Left renal pelvis (tissue), 4 donors: ENCODE measurements at places on chromosomes 5 and 9. TPM values are rescaled to one million over a fixed set of nuclear protein-coding genes. Genes with fewer than 3 reads are reported as not detected.

GRCh38 chr5:135340568-135340967, 58.5 kb downstream of the MACROH2A1 start:
- DNase-seq: no peak

- DNase-seq: no peak
These were observed 254.2 kb upstream of the GRIA1 start for GRCh38 chr5:153236319-153236718.

- DNase-seq: no peak
These were observed 1022.5 kb upstream of the DMAC1 start for GRCh38 chr9:8821910-8822666.

DNA sequence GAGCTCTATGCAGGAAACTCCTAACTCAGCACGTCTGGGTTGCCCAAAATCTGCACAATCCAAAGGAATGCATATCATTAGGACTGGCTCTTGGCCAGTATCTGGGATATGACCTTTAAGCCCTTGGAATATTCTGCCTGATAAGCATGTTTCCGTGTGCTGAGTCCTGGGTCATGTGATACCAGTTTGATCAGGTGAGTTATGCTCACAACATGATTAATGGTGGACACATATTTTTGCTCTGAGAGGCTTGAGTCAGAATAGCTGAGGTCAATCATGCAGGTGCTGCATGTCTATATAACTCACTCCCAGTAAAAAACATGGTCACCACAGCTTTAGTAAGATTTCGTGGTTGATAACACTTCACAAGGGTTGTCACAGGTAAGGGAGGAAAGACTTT, 408.8 kb downstream of the YTHDC2 start:
- DNase-seq: no peak

GRCh38 chr5:132325691-132326090, 31.5 kb downstream of the SLC22A4 start:
- DNase-seq: no peak

DNA sequence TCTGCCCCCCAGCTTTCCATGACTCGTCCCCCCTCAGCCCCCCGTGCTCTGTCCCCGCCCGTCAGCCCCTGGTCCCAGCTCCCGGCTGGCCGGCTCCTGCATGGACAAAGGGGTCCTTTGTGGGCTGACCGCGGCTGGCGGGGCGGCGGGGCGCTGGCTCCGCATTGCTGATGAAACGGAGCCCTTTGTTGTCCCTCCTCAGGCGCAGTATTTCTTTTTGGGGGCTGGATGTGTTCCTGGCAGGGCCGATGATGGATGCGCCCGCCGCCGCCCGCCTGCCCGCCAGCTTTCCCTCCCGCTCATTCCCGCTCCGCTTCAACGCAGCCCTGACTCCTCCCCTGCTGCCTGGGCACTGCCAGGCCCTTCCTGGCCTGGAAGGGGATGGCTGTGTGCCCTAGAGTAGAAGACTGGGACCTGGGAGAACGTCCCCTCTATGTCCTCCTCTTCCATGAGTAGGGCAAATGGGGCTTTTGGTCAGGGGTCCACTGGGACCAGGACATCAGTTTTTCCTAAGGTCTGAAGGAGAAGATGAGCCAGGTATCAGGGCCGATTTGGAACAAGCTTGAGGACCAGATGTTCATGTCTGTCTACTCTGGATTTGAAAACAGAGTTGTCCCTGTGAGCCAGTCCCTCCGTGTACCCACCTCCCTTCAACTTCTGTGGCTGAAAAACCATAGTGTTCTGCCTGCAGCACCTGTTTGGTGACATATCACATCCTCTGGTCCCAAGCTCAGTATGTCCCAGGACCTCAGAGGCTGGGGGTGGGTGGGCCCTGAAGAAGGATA, 29.0 kb downstream of the CXXC5 start:
- DNase-seq: no peak

DNA sequence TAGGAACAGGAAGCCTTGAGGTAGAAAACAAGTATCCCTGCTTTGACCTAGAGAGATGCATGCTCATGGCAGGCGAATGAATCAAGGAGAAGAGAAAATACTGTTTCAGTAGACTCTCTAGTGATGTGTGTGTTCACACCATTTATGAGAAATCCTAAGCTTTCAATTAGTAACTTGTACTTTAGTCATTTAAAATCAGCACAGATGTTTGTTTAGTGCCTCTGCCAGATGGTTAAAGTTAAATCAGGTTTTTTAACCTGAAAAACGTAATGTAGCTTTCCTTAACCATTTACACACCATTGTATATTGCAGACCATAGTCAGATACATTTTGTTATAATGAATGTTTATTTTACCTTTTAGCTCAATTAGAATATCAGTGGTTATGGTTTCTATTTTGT, 5.0 kb downstream of the TJP2 start:
- DNase-seq: no peak

DNA sequence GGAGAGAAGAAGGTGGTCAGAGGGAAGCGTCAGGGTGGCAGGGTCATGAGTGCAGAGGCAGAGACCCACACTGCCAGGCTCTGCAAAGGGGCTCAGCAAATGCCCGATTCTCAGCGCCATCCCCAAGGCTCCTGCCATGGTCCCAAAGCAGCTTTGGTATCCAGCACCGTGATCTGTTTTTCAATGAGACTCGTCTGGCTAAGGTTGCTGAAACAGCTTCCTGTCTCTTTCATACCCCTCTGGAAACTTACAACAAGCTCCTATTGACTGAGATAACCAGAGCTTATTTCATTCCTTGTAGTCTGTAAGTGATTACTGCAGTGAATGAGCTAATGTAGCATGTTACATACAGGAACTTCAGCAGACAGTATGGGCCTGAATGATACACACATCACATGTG, 568.6 kb upstream of the DAP start:
- no peak for DNase-seq

- no peak for DNase-seq
These were observed 1.7 kb downstream of the ASB6 start for GRCh38 chr9:129640086-129640870.

- DNase-seq: no peak
These were observed 15.2 kb upstream of the LHX3 start for GRCh38 chr9:136220017-136220729.

GRCh38 chr5:56003179-56003578, 8.4 kb upstream of the IL6ST start:
- DNase-seq: no peak

GRCh38 chr5:68037546-68037945, 178.0 kb upstream of the PIK3R1 start:
- no peak for DNase-seq

DNA sequence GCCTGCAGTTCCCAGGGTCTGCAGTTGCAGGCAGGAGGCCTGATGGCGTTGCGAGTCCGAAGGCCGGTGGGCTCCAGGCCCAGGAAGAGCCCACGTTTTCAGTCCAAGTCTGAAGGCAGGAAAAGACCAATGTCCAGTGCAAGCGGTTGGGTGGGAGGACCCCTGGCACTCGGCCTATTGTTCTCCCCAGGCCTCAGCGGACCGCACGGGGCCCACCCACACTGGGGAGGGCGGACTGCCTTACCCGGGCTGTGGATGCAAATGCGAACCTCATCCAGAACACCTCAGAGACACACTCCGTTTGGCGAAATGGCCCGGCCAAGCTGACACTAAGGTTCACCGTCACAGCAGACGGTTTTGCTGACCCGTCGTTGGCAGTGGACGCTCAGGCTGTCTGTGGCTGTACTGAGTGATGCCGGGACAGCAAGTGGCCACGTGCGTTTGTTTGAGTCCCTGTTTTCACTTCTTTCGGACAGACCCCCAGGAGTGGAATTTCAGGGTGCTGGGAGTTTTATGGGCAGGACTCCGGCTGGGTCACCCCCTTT, 10.2 kb upstream of the SEC16A start:
- DNase-seq: no peak

GRCh38 chr5:170266570-170267381, 30.8 kb downstream of the LCP2 start:
- DNase-seq: no peak

GRCh38 chr5:144336191-144336961, 165.7 kb downstream of the KCTD16 start:
- no peak for DNase-seq

DNA sequence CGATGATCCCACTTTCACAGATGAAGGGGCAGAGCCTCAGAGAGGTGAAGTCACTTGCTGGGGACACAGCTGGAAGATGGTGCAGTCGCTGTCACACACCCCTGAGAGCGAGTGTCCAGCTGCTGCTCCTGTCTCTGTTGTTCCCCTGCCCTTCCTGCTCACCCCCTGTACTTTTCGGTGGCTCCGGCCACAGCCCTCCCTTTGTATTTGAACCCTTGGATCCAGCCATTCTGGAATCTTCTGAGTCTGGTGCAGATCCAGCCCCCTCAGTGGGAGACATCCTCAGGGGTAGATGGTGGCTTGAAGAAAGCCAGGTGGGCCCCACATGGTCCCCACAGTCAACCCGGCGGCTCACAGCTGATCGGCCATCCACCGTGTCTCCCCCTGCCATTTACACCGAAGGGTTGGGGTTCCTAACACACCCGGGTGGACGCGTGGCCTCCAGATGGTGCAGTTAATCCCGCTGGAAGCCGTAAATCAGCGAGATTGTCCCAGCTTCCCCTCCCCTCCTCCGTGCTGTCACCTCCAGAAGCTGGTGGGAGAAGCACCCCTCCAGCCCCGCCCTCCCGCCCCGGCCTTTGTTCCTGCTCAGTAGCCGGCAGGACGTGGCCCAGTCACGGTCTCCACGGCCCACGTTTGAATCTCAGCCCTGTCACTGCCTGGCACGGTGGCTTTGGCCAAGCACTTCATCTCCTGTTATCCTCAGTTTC, 204.8 kb downstream of the C9orf50 start:
- DNase-seq: no peak

- DNase-seq: no peak
These were observed 137.4 kb upstream of the OTULINL start for GRCh38 chr5:14444161-14444560.

DNA sequence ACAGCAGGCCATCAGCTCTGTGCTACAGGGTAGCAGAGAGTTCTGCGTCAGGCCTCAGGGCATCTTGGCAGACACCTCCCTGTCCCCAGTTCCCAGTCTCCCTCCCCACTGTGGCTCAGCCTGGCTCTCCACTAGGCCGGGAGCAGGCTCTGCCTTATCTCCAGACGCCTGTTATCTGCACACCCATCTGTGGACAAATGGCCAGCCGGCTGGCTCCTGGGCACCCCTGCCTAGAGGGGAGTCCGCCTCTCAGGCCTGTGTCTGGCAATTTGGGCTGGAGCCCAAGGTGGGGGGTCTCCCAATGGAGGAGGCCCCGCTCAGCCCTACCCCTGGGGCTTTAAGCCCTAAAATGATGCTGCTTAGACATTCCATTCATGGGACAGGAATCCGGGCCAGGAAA, 39.2 kb upstream of the HAND1 start:
- DNase-seq: no peak

- no peak for DNase-seq
These were observed 102.5 kb downstream of the CAMSAP1 start for GRCh38 chr9:135804581-135805421.

DNA sequence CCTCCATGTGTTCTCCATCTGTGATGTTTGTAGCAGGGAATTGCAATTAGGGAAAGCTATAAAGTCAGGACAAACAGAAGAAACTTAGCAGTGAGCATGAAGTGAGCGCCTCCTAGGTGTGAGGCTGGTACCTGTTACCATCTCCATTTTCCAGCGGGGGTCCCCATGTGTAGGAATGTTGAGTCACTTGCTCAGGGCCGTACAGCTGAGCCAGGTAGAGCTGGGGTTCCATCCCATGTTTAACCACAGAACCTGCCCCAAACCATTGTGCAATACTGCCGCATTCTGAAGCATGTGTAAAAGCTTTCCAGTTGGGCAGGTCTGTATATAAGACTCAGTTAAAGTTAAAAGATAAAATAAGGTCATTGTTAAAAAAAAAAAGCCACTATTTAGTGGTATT, 62.7 kb downstream of the NDFIP1 start:
- DNase-seq: no peak

DNA sequence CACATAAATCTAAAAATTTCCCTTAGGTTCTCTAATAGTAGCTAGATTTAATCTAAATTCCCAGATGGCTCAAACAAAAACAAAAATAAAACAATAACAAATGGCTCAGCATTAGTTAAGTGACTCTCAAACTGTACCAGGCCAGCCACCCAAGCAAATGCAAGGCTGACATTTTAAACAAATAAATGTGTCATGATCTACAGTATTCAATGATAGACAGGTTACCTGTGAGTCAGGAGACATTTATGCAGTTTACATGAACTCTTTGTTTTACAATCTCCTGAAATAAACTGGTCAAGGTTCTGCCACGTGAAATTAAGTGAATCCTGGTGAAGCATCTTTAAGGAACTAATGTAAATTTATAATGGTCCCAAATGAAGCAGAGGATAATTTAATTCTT, 580.2 kb upstream of the PTPRD start:
- DNase-seq: no peak

GRCh38 chr9:93667006-93667405, 90.6 kb downstream of the PHF2 start:
- no peak for DNase-seq

DNA sequence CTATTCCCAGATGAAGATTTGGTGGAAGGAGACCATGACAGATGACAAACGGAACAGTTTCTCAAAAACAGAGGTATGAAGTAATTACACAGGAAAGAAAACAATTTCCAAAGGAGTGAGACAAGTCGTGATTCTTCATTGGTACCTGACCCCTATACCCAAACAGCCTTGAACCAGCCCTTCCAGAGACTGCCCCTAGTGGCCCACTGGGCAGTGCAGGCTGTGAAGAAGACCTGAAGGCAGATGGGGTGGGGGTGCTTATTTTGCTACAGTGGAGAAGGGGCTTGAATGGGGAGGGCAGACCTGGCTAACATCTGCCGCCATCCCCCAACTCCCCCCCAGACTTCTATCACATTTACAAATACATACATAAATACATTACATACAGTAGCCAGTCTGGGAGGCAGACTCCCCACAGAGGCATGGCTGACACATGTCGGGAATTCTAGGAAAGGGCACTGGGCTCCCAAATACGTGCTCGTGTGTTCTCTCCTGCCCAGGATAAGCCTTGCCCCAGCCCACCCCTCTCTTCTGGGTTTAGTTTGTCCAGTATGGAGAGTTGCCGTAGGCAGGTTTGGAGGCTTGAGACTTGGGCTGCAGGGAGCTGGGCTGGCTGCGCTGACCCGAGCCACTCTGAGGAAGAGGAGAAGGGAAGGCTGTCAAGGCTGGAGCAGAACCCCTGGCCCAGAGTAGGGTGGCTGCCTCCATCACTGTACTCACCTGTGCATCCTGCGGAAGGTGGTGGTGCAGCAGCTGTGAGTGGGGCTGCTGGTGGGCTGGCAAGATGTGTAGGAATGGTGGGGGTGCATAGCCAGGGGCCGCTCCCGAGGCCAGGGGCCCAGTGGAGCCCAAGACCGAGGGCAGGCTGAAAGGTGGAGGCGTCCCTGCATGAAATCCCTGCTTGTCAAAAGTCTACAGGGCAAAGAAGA, 105.3 kb downstream of the UBE2R2 start:
- no peak for DNase-seq

The NEUROG1 gene
- polyA plus RNA-seq: not detected

The KCNIP1 gene
- polyA plus RNA-seq: 9.9 TPM

The TUT7 gene
- polyA plus RNA-seq: 26.3 TPM

The NTNG2 gene
- 0.37 TPM for polyA plus RNA-seq

The RETREG1 gene
- polyA plus RNA-seq: 40.9 TPM

The MYMK gene
- polyA plus RNA-seq: not detected

The S100Z gene
- polyA plus RNA-seq: 0.16 TPM

The ZNF474 gene
- polyA plus RNA-seq: 0.66 TPM

The PCDHB4 gene
- polyA plus RNA-seq: 1.3 TPM

The EIF4E1B gene
- polyA plus RNA-seq: not detected

The ZBTB6 gene
- 14.7 TPM for polyA plus RNA-seq

The RGMB gene
- polyA plus RNA-seq: 15.0 TPM

The GARIN3 gene
- polyA plus RNA-seq: not detected

The STK32A gene
- 5.4 TPM for polyA plus RNA-seq

The KLHL3 gene
- 9.0 TPM for polyA plus RNA-seq
